ENCODE measurements at places on chromosomes 3 and 15.

GRCh38 chr3:139020036-139020867 is 474 bp downstream of the PRR23B start:
- DNase-seq, result no peak

- DNase-seq, result no peak
Measured at GRCh38 chr3:98577178-98577895, 16.1 kb downstream of the CPOX start.

GRCh38 chr3:187935623-187936156 is 190.4 kb upstream of the BCL6 start:
- no peak for DNase-seq

- DNase-seq, result no peak
Measured at GRCh38 chr3:146524961-146525360, 19.4 kb downstream of the PLSCR1 start.

DNA sequence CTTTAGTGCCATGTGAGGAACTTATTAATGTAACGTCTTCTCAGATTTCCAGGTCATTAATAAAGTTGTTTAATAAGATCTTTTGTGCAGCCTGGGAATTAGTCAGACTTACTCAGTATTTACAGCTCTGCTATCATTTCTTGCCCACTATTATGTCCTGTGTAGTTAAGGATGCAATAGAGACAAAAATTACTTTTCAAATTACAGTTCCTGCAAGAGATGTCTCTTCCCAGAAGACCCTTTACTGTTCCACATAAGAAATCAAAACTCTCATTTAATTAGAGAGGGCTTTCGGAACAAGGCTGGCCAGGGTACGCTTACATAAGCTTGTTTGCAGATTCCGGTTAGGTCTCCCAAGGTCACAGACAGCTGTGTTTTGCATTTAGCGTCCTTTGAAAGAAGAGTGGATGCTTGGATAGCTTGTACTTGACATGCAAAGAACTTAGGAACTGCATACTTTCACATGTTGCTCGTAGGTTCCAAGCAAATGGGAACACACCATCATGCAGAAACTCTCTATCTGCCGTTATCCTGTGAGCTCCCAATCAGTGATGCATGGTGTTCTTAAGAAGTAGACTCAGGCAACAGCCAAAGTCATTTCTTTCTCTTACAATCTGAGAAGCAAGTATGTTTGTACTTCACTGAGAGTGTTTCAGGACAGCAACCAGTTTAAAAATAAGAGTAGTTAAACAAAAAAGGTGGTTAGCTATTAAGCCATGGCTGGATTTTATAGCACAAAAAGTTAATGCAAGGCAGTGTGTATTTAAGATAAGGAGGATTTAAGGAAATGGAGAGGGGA is 37.4 kb downstream of the FILIP1L start:
- no peak for DNase-seq

DNA sequence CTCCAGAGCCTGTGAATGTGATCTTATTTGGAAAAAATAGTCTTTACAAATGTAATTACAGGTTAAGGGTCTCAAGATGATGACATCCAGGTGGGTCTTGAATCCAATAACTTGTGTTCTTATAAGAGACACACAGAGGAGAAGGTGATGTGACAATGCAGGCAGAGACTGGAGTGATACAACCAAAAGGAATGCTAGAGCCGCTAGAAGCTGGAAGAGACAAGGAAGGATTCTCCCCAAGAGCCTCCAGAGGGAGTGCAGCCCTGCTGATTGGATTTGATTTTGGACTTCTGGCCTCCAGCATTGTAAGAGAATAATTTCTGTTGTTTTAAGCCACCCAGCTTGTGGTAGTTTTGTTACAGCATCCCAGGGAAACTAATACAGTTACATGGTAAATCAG is 9.7 kb downstream of the MYH15 start:
- DNase-seq, result no peak

- peak; percentile 79 for DNase-seq
Measured at GRCh38 chr3:47016934-47017435, 37.5 kb downstream of the NBEAL2 start.

- no peak for DNase-seq
Measured at GRCh38 chr3:140529558-140529957, 148.3 kb upstream of the TRIM42 start.

DNA sequence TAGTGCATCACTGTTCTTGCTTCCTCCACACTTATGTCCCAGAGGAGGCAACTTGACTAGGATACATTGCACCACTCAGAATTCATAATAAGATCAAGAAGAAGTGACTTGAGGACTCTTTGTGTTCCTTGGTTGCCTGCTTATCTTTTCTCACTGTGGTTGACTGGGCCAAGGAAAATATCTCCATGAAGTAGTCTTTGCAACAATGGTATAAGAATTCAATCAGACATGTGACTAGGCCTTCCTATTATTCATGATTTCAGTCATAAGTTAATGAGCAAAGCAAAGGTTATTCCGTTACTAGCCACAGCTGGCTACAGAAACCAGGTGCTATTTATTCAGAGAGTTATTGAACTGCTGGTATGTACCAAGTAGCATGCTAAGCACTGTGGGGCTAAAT is 359.3 kb downstream of the RORA start:
- no peak for DNase-seq

DNA sequence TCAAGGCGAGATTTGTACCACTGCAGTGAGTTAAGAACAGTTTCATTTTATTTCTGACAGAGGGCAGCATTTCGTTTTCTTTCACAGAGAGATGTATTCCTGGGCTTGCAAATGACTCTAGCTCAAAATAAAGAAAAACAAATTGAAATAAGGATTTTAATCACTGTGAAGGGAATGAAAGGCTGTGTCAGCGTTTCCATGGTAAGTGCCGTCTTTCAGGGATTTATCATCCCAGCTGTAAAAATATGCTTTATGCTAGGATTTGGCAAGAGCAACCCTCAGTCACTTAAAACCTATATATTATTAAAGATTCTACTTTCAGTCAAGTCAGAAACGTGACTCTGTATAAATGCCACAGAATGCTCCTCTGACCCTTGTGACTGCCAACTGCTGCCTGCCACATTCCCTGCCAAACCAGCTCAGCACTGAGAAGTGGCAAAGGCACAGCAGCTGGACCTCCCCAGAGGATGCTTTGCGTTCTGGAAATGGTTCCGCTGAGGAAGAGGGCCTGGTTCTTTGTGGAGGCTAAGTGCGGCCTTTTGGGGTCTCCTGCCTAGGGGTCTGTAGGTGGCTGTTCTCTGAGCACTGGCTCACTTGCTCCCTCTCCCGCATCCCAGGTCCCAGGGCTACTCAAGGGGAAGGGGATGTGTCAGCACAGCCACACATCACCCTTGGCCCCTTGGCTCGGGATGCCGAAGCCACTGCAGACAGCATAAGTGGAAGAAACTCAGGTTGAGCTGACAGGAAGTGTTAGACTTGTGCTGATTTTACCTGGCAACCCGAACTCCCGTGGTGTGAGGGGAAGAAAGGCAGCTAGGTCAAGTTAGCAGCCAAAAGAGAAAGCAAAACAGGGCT is 56.6 kb upstream of the POMGNT2 start:
- peak; percentile 44 for DNase-seq

- no peak for DNase-seq
Measured at GRCh38 chr3:117399311-117400078, 689.9 kb downstream of the TUSC7 start.

- peak; percentile 43 for DNase-seq
Measured at GRCh38 chr15:43808960-43809678, 8.7 kb downstream of the HYPK start.

DNA sequence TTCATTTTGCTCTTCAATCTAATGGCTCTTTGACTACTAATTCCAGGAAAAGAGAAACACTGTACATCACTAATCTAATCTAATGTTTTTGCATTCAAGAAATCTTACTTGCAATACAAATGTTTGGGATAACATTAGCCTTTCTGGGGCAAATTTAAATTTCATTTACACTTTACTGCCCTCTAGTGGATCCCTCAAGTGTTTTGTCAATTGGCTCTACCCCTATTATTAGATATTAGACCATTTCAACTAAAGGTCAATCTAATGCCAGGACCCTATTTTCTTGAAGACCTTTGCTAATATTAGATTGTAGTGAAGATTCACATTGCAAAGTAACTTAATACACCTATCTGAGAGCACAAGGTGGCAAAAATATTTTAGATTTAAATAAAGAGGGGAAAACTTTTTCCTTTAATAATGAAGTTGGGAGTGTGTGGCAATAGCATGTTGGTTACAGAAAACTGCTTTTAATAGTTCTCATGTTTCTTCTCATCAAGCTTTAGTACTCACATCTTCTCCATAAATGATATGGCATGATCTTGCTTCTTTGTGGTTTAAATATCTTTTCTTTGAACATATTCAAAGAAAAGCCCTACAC is 5.0 kb downstream of the C2CD4A start:
- peak; percentile 69 for DNase-seq

DNA sequence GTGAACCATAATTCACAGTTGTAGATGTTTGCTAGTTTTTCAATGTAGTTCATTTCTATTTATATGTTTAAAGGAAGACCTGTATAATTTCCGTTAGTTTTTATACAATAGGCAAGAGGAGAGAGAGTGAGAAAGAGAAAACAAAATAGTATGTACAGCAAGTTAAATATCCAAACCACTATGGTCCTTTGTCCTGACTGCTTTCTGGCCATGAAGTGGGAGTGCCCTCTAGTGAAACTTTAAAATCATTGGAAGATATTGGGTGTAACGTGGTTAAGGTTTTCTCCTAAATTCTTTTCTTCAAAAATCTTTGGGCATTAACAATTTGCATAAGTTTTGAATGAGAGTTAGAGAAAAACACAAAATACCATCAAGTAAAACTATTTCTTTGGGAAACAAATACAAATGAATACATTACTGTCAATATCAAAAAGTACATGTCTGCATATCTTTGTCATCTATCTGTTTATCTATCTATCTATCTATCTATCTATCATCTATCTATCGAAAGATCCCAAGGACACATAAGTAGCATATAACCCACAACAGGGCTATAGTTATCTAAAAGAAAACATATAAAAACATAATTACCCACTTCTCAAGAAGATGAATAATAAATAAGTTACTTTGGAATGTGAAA is 534.6 kb upstream of the ATP11B start:
- peak; percentile 61 for DNase-seq

- DNase-seq, result peak; percentile 75
Measured at GRCh38 chr3:30644615-30645014, 38.2 kb downstream of the TGFBR2 start.

GRCh38 chr3:156183396-156183795 is 63.0 kb downstream of the KCNAB1 start:
- DNase-seq, result no peak

GRCh38 chr3:153357436-153357835 is 195.4 kb downstream of the RAP2B start:
- no peak for DNase-seq

DNA sequence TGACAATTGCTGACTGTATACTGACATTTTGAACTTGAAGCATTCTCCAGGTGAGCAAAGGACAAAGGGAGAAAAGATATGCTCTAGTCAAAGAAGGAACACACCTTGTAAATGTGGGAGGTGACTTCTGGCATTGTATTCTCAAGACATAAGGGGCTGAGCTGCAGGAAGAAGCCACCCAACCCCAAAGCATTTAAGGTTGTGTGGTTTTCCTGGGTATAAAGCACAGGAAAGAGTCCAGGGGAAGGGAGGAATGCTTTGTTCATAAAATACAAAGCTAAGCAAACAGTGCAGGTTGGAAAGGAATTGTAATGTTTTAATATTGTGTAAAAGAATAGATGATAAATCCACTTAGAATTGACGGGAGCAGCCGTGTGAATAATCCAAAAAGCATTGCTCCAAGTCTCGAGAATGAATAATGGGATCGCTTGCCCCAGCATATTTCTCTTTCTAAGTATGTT is 102.4 kb upstream of the LRIG1 start:
- DNase-seq, result no peak

GRCh38 chr15:101107625-101108460 is 144.0 kb downstream of the CHSY1 start:
- no peak for DNase-seq

GRCh38 chr15:48803877-48804276 is 7.0 kb downstream of the CEP152 start:
- DNase-seq, result no peak

DNA sequence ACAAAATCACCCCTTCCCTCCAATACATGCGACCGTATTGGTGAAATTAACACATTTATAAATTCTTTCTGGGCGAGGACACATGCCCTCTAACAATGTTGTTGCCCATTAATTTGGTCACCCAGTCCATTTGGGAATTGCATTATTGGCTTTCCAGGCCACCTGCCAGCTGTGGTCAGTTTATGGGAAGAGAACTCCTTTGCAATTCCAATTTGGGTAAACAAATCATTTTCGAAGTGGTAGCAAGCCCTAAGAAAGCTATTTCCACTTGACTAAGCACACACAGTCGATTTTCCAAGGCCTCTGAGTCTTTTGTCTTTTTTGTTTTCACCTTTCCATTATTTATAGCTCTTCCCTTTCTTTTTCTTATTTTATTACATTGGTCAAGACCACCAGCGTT is 362.3 kb upstream of the RGMA start:
- no peak for DNase-seq

DNA sequence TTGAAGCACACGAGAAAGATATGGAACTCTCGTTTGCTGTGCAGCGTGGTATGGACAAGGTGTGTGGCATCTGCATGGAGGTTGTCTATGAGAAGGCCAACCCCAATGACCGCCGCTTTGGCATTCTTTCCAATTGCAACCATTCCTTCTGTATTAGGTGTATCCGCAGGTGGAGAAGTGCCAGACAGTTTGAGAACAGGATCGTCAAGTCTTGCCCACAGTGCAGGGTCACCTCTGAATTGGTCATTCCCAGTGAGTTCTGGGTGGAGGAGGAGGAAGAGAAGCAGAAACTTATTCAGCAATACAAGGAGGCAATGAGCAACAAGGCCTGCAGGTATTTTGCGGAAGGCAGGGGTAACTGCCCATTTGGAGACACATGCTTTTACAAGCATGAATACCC is 1.2 kb downstream of the MKRN3 start:
- DNase-seq, result no peak

DNA sequence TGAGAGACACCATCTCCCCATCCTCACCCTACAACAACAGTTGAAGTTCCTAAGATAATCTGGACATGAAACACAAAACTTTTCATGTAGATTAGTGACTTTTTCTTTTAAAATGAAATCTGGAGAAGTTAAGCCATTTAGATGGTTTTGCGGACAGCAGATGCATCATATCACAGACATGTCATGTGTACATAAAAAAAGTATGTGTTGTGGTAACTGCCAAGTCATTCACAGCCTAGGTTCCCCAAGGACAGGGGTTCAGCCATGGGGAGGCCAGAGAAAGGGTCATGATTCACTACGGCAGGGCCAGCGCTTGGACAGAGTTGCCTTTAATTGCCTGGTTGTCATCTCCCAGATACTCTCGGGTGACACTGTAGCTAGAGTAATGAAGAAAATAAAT is 163.2 kb downstream of the PDZRN3 start:
- no peak for DNase-seq

DNA sequence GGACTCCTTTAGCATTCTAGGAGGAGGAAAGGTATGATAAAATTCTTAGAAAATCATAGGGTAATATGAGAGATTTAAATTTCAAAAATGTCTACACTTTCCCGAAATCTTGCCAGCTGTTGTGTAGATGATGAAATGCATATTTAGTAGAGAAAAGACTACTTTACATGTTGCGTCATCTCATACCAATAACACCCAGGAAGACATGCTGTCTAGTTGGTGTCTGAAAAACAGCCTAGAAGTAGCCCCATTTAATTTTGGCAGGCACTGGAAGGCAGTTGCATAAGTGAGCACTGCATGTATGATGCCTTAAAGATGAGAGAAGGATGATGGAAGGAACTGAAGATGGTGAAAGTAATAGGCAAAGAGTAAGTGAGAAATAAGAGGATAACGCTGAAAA is 310.5 kb upstream of the TPM1 start:
- no peak for DNase-seq

- DNase-seq, result no peak
Measured at GRCh38 chr3:78154521-78155186, 1114.8 kb downstream of the ROBO2 start.

All from AML-193 (cell line).